ENCODE measurements at places on chromosomes 12 and 14.

GRCh38 chr12:93126069-93126474, 197.0 kb upstream of the EEA1 start:
- no peak for DNase-seq

DNA sequence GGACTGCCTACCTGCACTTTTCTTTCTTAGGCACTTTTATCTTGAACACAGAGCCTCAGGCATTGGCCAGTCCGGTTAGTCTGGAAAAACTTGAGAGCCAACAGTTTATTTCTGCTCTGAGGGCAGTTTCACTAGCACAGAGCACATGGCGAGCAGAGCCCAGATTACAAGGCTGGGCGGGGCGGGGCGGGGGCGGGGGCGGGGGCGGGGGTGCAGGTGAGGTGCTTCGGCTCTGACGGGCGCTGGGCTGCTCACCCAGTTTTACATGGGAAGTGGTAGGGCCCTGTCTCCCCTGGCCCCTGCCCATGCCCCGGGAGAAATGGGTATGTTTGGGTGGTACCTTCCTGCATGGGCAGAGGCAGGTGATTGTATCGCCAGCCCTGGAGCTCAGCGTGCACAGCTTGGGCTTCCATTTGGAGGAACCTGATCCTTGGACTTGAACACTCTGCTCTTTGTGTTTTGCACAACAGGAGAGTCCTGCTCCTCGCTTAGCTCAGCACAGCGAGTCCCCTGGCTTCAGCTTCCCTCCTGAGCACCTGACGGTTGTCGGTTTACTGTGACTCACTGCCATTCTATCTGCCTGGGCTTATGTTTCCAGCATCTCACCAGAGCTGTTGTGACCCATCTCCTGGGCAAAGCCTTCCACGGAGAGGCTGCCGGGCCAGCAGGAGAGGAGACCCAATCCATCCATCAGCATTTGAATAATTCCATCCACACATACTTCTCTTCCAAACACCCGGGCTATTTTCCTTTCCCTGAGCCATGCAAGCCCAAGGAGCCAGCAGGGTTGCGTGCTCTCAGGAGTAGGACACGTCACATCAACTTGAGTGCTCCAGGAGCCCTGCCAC, 108.5 kb downstream of the ARF6 start:
- DNase-seq, result peak; percentile 58

- DNase-seq, result no peak
These were observed 10.5 kb downstream of the TCL1B start for GRCh38 chr14:95696741-95697140.

GRCh38 chr12:132813443-132813842, 15.2 kb downstream of the GOLGA3 start:
- no peak for DNase-seq

GRCh38 chr12:55745361-55746173, 2.6 kb downstream of the GDF11 start:
- DNase-seq, result peak; percentile 68

DNA sequence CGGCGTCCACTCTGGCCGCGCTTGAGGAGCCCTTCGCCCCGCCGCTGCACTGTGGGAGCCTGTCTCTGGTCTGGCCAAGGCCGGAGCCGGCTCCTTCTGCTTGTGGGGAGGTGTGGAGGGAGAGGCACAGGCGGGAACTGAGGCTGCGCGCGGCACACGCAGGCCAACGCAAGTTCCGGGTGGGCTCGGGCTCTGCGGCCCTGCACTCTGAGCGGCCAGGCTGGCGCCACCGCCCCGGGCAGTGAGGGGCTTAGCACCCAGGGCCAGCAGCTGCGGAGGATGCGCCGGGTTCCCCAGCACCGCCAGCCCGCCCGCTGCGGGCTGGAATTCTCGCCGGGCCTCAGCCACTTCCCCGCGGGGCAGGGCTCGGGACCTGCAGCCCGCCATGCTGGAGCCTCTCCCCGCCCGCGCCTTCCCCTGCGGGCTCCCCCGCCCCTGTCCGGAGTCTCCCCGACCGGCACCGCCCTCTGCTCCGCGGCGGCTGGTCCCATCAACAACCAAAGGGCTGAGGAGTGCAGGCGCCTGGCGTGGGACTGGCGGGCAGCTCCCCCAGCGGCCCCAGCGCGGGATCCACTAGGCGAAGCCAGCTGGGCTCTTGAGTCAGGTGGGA, 921.2 kb upstream of the FOXG1 start:
- DNase-seq, result peak; percentile 27

GRCh38 chr12:23415180-23415579, 534.3 kb downstream of the SOX5 start:
- no peak for DNase-seq

GRCh38 chr14:71229875-71230274, 322.6 kb downstream of the PCNX1 start:
- DNase-seq, result no peak

- peak; percentile 54 for DNase-seq
These were observed 227.7 kb upstream of the NPAS3 start for GRCh38 chr14:32710731-32711680.

DNA sequence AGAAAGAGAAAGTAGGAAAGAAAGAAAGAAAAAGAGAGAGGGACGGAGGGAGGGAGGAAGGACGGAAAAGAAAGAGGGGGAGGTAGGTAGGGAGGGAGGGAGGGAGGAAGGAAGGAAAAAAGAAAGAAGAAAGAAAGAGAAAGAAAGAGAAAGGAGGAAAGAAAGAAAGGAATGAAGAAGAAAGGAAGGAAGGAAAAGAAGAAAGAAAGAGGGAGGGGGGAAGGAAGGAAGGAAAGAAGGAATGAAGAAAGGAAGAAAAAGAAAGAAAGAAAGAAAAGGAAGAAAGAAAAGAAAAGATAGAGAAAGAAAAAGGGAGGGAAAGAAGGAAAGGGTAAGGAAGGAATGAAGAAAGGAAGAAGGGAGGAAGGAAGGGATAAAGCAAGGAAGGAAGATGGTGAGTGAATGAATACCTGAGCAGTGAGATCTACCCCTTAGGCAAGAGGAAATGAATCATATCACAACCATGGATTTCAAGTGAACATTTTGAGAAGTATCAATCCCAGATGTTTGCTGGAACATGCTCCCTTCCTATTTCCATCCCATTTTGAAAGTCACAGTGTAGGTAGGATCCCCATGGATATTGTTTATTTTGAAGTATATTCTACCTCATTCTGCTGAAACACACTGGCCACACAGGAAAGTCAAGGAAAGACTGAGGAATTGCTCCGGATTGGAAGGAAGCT, 639.4 kb upstream of the TBX3 start:
- DNase-seq, result no peak
